MCF 10A (cell line): ENCODE measurements at places on chromosomes 16 and 17. TPM values are rescaled to one million over a fixed set of nuclear protein-coding genes. Genes with fewer than 3 reads are reported as not detected.
A peak's percentile ranks its signal among the peaks of the same experiment; 100 is the strongest.

GRCh38 chr17:2299756-2300155, 3.8 kb downstream of the SMG6 start:
- peaks cover 47% of the 10 kb centered on the region for H3K36me3 ChIP-seq
- H3K4me3 ChIP-seq = no peak overlapping the region
- H3K4me1 ChIP-seq = peaks cover 28% of the 10 kb centered on the region
- H3K27me3 ChIP-seq = no peaks in the 10 kb centered on the region

GRCh38 chr16:11706180-11706742, 36.4 kb downstream of the TXNDC11 start:
- H3K27ac ChIP-seq = no peak overlapping the region
- H3K4me1 ChIP-seq = no peaks in the 10 kb centered on the region
- H3K27me3 ChIP-seq = no peaks in the 10 kb centered on the region
- DNase-seq = no peak
- peaks cover 62% of the 10 kb centered on the region for H3K36me3 ChIP-seq

Gene NOD2
- total RNA-seq = 1.7 and 4.2 TPM in 2 replicates

- peaks cover 25% of the 10 kb centered on the region for H3K36me3 ChIP-seq
- H3K27ac ChIP-seq = no peak overlapping the region
- no peak overlapping the region for H3K4me3 ChIP-seq
- DNase-seq = peak; percentile 27
- no peaks in the 10 kb centered on the region for H3K27me3 ChIP-seq
- H3K4me1 ChIP-seq = peaks cover 8% of the 10 kb centered on the region
These were observed 2.4 kb downstream of the VPS25 start for GRCh38 chr17:42775534-42776098.

DNA sequence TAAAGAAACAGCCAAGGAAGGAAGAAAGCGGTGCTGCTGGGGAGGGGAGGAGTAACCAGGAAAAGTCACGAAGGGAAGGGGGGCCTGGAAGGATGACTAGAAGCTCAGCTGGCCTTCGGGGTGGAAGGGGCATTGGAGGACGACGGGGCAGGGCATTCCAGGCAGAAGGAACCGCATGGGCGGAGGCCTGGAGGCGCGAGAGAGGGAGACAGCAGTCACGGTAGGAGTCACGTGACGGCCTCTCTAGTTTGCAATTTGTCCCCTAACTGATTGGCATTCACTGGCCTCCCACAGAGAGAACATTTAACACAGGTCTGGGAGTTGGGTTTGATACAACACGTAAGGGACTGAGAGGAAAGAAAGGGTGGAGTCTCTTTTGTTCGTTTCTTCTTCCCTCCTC, 63.9 kb downstream of the RTN4RL1 start:
- H3K4me3 ChIP-seq = no peak overlapping the region
- DNase-seq = no peak
- H3K36me3 ChIP-seq = no peaks in the 10 kb centered on the region
- H3K27me3 ChIP-seq = no peaks in the 10 kb centered on the region

DNA sequence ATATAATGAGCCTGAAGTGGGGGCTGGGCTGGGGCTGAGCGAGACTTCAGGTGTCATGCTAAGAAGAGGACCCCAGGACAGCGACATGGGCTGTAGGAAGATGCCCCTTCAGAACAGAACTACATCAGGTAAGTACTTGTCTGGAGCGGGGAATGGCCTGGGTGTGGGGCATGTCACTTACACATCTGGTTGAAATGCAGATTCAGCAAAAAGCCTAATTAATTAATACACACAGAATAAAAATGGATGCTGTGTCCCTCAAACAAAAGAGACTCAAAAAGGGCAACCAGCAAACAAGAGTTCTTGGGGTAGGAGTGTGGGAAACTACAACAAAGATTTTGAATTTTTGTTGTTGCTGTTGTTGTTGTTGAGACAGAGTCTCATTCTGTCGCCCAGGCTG, 11.8 kb downstream of the CMTM2 start:
- H3K4me3 ChIP-seq = no peak overlapping the region
- DNase-seq = no peak
- no peaks in the 10 kb centered on the region for H3K4me1 ChIP-seq
- H3K36me3 ChIP-seq = no peaks in the 10 kb centered on the region
- no peaks in the 10 kb centered on the region for H3K27me3 ChIP-seq
- H3K27ac ChIP-seq = no peak overlapping the region

DNA sequence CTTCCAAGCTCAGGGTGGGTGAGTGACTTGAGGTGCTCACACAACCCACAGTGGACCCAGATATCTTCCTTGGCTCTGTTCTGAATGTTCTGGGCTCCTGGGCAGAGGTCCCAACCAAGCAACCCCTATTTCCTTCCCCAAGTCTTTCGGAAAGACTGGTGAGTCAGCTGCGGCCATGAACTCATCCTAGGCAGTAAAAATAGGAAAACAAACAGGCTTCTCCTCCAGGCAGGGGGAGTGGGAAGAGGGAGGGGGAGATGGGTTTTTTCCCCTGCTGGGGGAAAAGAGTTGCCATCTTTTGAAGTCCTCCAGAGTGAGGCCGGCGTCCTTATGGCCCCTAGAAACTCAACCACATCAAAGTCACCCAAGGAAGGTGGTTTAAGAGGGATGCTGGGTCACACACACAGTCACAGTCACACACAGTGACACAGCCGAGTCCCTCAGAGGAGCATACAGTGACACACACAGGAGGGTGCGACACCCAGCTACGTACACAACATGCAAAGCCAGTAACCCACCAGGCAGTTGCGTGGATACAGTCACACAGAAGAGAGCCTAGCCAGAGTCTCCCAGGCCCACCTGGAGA, 16.0 kb upstream of the DLX4 start:
- no peaks in the 10 kb centered on the region for H3K36me3 ChIP-seq
- peaks cover 41% of the 10 kb centered on the region for H3K27me3 ChIP-seq
- DNase-seq = peak; percentile 18

Gene DNAH2
- 0.05 and 0.12 TPM in 2 replicates for total RNA-seq

GRCh38 chr17:9828296-9829295, 2.9 kb downstream of the GLP2R start:
- H3K36me3 ChIP-seq = no peaks in the 10 kb centered on the region
- H3K27ac ChIP-seq = no peak overlapping the region
- H3K4me1 ChIP-seq = no peaks in the 10 kb centered on the region
- no peak for DNase-seq
- no peak overlapping the region for H3K4me3 ChIP-seq

DNA sequence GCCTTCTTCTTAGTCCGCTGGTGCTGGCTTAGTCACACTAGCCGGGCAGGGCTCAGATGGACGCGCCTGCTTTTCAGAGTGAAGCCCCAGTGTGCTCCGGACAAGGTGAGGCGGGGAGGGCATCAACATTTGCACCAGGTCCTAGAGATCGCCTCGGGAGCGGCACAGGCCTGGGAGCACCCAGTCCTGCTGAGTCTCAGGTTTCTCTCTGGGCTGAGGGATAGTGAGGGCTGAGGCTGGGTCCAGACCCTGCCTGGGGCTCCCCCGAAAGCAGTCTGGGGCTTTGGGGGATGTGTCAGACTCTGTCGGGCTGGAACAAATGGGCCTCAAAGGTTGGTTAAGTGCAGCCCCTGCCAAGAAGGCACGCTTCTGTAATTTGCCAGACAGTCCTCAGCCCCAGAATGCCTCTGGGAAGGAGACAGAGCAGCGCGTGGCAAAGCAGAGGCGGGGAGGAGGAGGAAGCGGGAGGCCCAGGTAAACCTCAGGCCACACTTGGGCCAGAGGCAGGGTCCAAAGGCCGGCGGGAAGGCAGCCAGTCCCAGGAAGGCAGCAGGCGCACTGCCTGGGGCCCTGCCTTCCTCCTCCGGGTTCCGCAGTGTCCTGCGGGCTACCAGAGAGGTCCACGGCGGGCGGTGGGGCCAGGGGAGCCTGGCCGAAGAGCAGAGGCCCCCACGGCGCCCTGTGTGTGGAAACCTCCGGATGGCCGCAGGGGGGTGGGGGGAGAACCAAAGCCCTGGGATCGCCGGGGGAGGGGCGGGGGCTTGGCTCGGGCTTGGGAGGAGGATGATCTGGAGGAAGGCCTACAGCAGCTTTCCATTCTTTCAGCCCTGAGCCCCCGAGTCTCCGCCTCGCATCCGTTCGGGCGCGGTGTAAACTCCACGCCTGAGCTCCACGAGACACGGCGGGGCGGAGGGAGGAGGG, 39.5 kb upstream of the ATP2A3 start:
- H3K27ac ChIP-seq = no peak overlapping the region
- DNase-seq = no peak
- no peaks in the 10 kb centered on the region for H3K4me1 ChIP-seq
- H3K36me3 ChIP-seq = peaks cover 40% of the 10 kb centered on the region
- H3K4me3 ChIP-seq = no peak overlapping the region
- no peaks in the 10 kb centered on the region for H3K27me3 ChIP-seq

Gene THOC6
- 36.8 and 53.1 TPM in 2 replicates for total RNA-seq

Gene ZFP3
- total RNA-seq = not detected in 2 replicates

DNA sequence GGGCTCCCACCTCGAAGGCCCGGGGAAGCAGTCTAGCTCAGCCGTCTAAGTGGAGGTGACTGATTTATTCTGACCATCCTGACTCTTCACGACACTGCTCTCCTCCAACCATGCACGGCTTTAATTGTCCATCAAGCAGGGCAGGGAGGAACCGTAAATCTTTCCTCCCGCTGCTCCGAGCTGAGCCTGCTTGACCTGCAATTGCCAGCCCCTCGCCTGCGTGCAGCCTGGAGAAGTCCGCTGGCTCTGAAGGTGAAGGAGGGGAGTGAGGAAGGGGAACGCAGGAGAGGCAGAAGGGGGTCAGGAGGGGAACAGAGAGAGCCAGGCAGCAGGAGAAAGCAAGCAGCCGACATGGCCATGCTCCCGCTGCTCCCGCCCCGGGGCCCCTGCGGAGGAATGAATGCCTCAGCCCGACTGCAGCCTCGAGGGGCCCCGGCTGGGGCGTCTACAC, 10.1 kb downstream of the RBFOX3 start:
- H3K27me3 ChIP-seq = peaks cover 82% of the 10 kb centered on the region
- no peak for DNase-seq
- no peak overlapping the region for H3K27ac ChIP-seq
- H3K36me3 ChIP-seq = no peaks in the 10 kb centered on the region
- no peaks in the 10 kb centered on the region for H3K4me1 ChIP-seq
- H3K4me3 ChIP-seq = no peak overlapping the region

- H3K36me3 ChIP-seq = peaks cover 83% of the 10 kb centered on the region
- H3K4me3 ChIP-seq = no peak overlapping the region
- no peak for DNase-seq
- H3K27ac ChIP-seq = no peak overlapping the region
These were observed 19.8 kb downstream of the MNT start for GRCh38 chr17:2380950-2381649.

Gene TP53TG3D
- total RNA-seq = not detected in 2 replicates

DNA sequence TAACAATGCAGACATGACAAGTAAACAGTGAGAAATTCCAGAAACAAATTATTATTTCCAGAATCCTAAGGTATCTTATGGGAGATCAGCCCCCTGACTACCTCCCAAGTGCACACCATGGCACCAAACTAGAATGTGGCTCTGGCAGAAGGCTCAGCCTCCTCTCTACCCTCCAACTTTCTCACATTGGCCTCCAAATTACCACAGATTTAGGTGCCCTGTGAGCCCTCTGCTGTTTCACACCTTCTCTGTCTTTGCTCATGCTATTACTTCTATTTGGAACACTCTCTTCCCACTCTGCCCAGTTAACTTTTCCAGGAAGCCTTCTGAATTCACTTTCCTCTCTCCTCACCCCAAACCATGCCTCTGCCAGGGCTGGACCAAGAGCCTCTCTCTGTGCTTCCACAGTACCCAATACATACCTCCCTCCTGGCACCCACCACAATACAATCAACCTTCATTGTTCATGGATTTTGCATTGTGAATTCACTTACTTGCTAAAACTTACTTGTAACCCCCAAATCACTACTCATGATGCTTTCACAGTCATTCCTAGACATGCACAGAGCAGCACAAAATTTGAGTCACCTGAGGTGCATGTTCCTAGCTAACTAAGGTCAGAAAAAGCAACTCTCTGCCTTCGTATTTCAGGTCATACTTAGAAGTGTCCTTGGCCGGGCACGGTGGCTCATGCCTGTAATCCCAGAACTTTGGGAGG, 31.4 kb downstream of the SMG6 start:
- H3K36me3 ChIP-seq = peaks cover 33% of the 10 kb centered on the region
- H3K27ac ChIP-seq = no peak overlapping the region
- no peaks in the 10 kb centered on the region for H3K27me3 ChIP-seq
- DNase-seq = no peak

- no peaks in the 10 kb centered on the region for H3K36me3 ChIP-seq
- H3K4me1 ChIP-seq = no peaks in the 10 kb centered on the region
- no peak overlapping the region for H3K4me3 ChIP-seq
These were observed 504.3 kb downstream of the MAF start for GRCh38 chr16:79096246-79096645.

- H3K4me3 ChIP-seq = no peak overlapping the region
- DNase-seq = no peak
- H3K4me1 ChIP-seq = no peaks in the 10 kb centered on the region
- no peak overlapping the region for H3K27ac ChIP-seq
- H3K27me3 ChIP-seq = peaks cover 11% of the 10 kb centered on the region
- no peaks in the 10 kb centered on the region for H3K36me3 ChIP-seq
These were observed 6.5 kb downstream of the ODF4 start for GRCh38 chr17:8345951-8346665.

Gene TTLL6
- not detected in 2 replicates for total RNA-seq

Gene EIF3C
- 968 and 1,390 TPM in 2 replicates for total RNA-seq

GRCh38 chr16:81616321-81617020, 162.6 kb upstream of the PLCG2 start:
- peaks cover 6% of the 10 kb centered on the region for H3K4me1 ChIP-seq
- H3K27me3 ChIP-seq = no peaks in the 10 kb centered on the region
- DNase-seq = no peak
- no peak overlapping the region for H3K4me3 ChIP-seq
- no peak overlapping the region for H3K27ac ChIP-seq
- peaks cover 7% of the 10 kb centered on the region for H3K36me3 ChIP-seq

DNA sequence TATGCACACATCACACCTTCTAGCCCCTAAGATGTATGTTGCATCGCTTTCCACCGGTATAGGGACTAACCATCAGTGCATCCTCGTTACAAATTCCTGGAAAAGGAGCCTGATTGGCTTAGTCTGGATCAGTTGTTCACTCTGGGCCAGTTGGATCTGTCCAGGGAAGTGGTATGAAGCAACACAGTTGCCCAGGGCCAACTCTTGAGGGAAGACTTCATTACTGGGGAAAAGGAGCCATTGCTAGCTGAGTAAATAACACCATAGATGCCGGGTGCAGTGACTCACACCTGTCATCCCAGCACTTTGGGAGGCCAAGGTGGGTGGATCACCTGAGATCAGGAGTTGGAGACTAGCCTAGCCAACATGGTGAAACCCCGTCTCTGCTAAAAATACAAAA, 275.2 kb upstream of the RBFOX1 start:
- no peaks in the 10 kb centered on the region for H3K36me3 ChIP-seq
- H3K4me3 ChIP-seq = no peak overlapping the region
- no peak for DNase-seq
- no peak overlapping the region for H3K27ac ChIP-seq
- H3K4me1 ChIP-seq = no peaks in the 10 kb centered on the region
